ENCODE measurements at places on chromosomes 16 and 17.

GRCh38 chr16:11372073-11372828 is 27.0 kb downstream of the RMI2 start:
- no peak for DNase-seq

- DNase-seq = no peak
These were observed 27.9 kb downstream of the MBTPS1 start for GRCh38 chr16:84088695-84089395.

- DNase-seq = no peak
These were observed 3.0 kb upstream of the CD68 start for GRCh38 chr17:7576432-7576937.

GRCh38 chr16:67749436-67750078 is 30.4 kb upstream of the GFOD2 start:
- DNase-seq = no peak

DNA sequence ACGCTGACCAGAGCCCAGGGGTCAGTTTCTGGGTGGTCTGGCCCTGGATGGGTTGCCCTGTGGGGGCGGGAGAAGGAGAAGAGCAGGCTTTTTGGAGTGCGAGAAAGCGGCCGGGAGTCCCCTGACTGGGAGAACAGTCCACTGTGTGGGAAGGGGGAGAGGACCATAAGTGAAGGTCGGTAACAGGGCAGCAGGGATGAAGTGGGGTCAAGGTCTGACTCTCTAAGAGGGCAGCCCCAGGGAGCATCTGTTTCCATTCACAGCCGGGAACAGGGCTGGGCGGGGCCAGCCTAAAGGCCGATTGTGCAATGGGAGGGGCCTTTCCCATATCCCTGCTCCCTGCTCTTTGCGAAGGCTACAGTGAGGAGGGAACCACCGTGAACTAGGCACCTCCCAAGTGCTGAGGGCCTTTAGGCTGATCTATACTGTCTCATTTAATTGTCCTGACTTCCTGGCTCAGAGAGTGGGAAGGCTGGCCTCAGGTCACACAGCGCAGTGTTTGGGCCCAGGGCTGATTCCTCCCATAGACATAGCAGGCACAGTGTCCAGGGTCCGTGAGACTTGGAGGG is 10.4 kb upstream of the WFDC1 start:
- no peak for DNase-seq

GRCh38 chr17:14092808-14093207 is 23.5 kb downstream of the COX10 start:
- DNase-seq = no peak
